AG04449 (cell line): ENCODE measurements at places on chromosomes 16 and 17.

- DNase-seq, result peak; percentile 44
Observed at GRCh38 chr17:55161935-55162555, 102.7 kb upstream of the HLF start.

DNA sequence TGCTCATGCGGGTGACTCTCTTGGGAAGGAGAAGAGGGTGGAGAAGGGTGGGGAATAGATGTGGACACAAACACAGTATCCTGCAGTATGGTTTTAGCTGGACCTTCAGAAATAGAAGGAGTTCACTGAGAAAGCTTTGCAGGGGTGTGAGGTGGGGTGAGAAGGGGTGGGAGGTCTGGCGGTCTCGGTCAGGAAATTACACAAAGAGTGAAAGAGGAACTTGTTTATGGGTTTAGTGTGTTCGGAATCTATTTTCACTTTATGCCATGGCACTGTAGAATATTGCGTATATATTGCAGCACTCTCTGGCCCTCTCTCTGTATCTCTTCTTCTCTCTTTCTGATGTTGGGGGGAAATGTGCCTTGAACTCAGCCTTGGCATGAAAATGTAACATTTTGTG lies 148.2 kb upstream of the GOT2 start:
- DNase-seq, result no peak

GRCh38 chr17:18981642-18982424 lies 22.7 kb downstream of the FAM83G start:
- DNase-seq, result peak; percentile 38

GRCh38 chr17:2964831-2965230 lies 98.6 kb downstream of the OR1D5 start:
- no peak for DNase-seq

GRCh38 chr17:54927525-54927924 lies 26.9 kb downstream of the TOM1L1 start:
- DNase-seq, result no peak

DNA sequence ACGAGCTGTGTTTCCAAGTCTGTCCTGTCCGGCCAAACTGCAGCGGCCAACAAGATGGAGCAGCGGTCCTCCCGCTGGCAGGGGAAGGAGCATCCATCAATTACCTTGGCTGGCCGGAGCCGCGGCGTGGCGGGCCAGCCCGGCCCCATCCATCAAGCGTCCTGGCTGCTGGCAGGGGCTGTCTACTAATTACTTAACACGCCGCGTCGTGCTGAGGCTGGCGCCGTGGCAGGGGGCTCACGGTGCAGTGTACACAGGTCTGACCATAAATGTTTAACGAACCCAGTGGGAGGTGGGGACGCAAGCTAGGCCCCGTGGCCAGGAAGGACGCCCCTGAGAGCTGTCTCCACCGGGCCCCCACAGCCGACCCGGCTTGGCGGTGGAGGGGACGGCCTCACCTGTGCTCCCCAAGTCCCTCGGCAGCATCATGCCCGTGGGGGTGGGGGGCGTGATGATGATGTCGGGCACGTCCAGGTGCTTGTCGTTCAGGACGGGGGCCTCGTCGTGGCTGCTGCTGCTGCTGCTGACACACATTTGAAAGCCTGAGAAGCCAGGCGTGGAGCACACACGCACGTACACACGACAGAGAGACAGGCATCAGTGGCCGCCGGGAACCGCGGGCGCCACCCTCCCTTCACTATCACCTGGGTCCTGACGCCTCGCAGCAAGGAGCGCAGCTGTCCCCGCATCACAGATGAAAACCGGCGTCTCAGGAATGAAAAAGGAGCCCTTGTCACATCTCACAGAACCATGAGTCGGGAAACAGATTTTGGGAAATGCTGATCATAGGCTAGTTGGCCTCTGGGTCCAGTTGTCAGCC lies 21.2 kb upstream of the GINS2 start:
- DNase-seq, result no peak

- no peak for DNase-seq
Observed at GRCh38 chr16:8893976-8894690, 12.0 kb downstream of the LITAFD start.

- DNase-seq, result no peak
Observed at GRCh38 chr16:79805621-79806020, 205.1 kb upstream of the MAF start.

GRCh38 chr17:19370493-19370960 lies 7.8 kb upstream of the MAPK7 start:
- no peak for DNase-seq

DNA sequence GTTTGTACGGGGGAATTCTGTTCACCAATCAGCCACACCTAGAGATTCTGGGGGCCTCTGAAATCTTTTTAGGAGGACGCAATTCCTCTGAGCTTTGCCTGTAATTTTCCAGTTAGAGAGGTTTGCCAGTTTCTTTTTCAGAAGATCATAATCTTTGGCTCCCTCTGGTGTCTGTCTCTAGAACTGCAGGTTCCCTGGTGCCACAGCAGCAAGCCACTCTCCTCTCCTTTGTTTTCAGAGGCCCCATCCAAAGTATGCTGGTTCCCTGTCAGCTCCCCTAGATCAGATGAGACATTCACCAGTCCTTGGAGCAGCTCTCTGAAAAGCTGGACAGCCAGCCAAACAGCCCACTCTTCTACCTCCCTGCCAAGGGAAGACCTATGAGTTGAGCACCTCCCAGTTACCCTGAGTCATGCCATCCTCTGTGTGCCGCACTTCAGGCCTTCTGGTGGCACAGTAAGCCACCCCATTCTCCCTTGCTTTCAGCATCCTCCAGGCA lies 36.1 kb downstream of the RNF112 start:
- peak; percentile 19 for DNase-seq

- no peak for DNase-seq
Observed at GRCh38 chr17:1119924-1120323, 59.9 kb downstream of the ABR start.

DNA sequence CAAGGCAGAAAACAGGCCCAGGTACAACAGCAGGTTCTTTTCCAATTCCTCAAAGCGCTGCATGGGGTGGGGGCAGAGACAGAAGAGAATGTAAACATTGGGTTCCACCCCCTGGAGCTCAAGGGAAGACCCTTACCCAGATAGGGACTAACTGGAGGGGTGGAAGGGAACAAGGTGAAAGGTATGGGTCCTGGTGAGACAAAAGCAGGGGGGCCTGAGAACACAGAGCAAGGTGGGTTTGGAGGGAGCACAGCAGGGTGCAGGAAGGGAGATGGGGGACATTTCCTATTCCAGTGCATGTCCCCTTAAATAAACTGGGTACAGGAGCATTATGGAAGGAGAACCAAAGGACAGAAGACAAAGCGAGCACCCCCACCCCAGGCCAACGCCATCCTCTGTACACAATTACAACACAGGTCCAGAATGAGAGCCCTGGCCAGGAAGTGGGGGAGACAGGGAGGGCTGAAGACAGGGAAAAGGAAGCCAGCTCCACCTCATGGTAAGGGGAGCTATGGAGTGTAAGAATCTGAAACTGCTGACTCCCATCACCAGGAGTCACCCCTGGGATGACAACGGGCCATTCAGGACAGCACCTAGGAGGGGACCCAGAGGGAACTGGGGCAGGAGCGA lies 2.1 kb upstream of the CD2BP2 start:
- no peak for DNase-seq

DNA sequence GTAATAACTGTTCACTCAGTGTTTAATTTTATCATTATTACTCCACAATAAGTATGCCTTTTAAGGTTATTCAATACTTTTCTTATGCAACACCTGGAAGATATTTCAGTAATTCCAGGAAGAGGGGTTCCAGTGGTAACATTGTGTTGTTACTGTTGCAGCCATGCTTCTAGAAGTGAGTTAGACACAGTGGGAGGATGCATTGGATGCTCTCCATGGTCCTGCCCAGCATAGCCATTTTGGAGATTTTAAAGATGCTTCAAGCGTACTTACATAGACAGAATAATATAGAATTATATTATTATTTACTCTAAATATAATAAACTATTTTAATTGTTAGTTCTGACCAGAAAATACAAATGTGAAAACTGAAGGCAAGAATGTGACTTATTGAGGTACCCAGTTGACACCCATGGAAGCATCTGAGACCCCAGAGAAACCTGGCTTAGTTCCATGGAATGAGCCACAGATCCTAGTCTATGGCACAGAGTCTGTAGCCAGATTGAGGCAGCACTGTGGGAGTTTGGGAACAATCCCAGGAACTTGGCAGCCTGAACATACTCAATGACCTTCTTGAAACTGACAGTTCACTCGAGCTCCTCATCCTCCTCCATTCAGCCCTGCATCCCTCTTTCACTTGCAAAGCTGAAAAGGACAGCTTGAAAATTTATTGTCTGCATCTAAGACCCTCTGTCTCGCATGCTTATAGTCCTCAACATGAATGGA lies 190.1 kb upstream of the HS3ST4 start:
- DNase-seq, result no peak

DNA sequence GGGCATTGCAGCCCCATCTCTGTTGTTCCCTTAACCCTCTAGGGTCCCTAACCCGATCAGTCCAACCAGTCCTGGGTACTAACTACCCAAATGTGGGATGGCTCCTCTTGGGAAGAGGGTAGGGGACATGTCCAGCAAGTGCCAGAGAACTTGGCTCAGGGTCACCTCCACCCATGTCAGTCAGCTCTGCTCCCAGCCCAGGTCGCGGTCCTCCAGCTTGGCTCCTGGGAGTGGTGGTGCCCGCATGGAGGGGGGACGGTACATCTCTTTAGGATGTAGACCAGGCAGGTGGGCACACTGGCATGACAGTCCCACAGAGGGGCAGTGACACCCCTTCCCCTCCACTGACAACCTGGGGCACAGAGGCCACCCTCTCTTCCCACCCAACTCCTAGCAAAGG lies 6.0 kb downstream of the TMUB2 start:
- no peak for DNase-seq

DNA sequence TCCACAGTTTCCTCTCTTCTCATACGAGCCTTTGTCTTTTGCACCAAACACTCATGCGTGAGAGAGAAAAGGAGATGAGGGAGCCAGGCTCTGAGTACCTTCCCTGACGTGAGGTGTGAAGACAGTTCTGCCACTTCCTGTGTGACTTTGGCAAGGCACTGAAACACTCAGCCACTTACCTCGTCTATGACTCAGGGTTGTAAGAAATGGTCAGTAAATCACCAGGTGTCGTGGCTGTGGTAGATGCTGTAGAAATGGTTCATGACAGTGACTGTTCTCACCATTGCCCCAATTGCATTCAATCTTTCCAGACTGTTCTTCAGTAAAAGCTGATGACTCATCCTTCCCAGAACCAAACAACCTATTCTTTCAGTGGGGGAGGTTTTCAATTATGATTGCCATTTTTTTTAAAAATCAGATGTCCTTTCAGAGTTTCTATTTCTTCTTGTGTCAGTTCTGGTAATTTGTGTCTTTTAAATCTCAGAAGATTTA lies 49.2 kb upstream of the CBFA2T3 start:
- DNase-seq, result no peak

GRCh38 chr16:727291-727977 lies 528 bp downstream of the HAGHL start:
- DNase-seq, result no peak

DNA sequence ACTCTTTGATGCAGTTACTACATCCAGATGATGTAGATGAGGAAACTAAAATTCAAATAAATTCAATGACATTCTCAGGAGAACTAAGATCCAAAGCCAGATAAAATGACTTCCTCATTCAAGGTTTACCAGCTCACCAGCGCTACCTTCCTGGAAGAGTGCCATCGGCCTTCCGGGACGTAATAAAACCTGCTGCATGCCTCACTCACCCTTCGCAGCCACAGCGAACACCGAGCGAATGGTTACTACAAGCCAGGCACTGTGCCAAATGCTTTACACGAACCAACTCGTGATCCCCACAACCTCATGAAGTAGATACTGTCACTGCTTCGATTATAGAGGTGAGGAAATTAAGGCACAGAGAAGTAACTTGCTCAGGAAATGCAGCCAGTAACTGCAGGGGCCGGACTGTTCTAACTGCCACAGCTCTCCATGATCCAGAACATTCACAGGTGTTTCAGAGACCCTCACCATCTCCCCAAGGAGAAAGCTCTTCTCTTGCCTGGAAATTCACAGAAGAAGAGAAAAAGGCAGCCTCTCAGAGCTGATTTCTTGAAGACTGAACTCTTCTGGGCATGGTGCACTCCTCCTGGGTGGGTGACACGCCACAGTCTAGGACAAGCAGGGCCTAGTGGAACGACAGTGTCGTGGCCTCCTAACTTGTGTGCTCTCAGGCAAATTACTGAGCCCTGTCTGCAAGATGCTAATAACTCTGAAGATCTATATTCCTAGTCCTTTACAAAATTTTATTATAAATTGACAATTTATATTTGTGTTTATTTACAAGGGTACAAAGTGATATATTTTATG lies 46.8 kb downstream of the HIC1 start:
- DNase-seq, result no peak

GRCh38 chr17:31085563-31085962 lies 9.2 kb upstream of the NF1 start:
- DNase-seq, result no peak

GRCh38 chr16:78057803-78058564 lies 35.6 kb downstream of the CLEC3A start:
- no peak for DNase-seq

GRCh38 chr16:987906-988305 lies 6.3 kb downstream of the SOX8 start:
- no peak for DNase-seq

GRCh38 chr17:38872027-38872511 lies 2.2 kb downstream of the LASP1 start:
- no peak for DNase-seq

- no peak for DNase-seq
Observed at GRCh38 chr17:56173958-56174835, 20.9 kb downstream of the ANKFN1 start.

DNA sequence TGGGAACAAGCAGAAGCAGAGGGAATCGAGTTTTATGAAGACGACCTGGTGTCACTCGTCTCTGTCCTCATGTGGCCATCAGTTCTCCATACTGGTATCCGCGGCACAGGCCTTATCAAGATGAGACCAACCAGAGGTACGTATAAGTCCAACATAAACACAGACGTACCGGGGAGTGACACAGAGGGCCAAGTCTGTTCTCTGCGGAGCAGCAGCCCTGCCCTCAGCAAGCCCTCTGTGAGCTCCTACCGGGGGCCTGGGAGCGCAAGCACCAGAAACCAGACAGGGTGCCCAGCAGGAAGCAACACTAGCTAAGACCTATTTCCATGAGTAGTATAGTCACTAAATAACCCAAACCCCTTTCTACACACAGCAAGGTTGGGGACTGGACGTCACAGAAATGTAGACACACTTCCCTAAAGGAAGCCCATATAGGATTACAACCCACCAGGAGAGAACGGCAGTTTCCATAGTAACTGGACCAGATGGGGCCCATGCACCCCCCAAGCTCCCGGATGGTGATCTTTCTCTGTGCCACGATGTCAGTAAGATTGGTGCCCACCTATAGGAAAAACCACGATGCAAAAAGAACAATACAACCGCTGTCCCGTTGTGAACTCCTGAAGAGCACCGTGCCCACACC lies 911 bp downstream of the ARL16 start:
- no peak for DNase-seq

GRCh38 chr17:79841369-79842135 lies 2.3 kb upstream of the CBX4 start:
- DNase-seq, result no peak
